ENCODE measurements at places on chromosomes 13 and 19.

DNA sequence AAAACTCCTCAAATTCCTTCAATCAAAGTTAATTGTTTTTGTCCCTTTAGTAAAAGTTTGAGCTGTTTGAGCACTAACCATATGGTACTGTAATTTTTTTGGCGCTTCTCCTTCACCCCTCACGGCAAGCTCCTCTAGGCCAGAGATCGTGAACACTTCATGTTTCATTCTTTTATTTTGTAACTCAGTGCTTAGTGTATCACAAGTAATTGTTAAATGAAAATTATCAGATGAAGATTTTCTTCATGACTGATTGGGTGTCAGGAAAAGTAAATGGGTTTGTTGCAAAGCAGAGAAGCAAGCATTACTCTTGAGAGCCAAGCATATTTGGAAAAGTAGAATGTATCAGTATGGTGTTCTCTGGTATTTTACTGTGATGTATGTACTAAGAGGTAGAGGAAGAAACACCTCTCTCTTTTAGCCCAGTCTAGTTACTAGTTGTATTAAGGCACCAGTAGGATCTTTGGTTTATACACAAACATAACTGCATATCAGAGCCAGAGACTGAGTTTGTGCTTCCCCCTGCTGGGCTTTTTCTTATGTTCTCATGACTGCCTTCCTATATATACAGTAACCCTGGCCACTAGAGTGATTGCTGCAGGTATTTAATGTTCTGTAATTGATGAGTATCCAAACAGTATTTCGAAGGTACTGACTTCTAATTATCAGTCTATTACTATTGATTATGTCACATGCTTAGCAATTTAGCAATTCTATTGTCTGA is 202.3 kb upstream of the KLHL1 start:
- DNase-seq, result peak; percentile 20

DNA sequence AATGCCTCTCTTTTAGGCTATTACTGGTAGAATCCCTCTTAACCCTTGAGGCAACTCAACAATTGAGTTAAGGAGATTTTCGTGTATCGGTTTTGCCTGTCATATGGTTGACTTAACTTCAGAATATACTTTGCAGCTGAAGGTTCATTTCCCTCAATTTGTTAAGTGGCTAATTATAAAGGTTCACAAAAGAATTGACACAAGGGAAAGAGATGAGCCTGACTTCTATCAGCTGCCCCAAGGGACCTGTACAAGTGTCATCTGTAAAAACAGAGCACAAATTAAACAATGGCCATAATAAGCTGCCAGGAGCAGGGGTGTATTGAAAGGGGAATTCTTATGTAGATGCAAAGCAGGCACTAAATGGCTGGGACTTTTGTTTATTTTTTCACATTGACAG is 334.8 kb upstream of the OBI1 start:
- no peak for DNase-seq

DNA sequence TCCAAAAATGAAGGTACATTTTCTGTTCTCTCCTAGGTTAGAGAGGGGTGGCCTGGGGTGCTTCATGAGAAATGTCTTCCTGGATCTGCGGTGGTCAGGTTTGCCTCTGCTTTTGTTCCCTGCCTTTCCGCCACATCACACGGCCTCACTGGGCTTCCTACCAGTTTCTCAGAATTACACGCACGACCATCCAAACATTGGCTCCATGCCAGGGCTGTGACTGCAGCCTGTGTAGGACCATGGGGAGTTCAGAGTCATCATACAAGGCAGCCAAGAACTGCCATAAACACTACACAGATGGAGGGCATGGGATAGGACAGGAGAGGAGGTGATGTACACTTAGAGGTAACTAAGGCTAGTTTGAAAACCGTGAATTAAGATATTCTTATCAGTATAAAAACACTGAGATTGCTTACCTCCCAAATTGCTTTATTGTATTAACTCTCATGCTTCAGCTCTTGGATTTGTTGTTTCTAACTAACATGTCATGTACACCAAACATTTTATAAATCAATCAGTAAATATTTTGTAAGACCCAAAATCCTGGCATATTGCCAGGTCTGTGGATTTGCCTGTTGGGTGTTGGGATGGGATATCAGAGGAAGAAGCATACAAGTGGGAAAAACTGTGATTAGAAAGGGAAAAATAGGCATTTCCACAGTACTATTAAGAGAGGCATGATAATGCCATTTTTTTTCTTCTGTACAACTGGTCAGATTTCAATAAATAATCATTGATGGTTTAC is 45.2 kb downstream of the CDADC1 start:
- peak; percentile 65 for DNase-seq

- DNase-seq, result no peak
Observed at GRCh38 chr13:46403851-46404732, 17.0 kb upstream of the RUBCNL start.

DNA sequence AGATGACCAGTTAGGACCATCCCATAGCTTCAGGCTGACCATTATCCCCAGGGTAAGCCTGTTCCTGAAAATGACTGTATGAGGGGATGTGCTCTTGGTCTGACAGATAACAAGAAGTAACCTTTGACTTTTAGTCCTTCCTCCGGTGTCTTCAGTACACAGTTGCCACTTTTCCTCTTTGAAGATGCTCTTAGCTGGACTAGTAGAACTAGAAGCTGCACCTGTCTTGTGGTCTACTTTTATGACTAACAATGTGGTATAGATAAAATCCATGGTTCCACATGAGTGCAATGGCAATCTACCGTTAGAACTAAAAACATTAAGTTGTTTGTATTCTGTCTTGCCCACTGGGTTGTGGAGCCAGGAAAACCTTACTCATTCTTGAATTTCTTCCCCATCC is 5.9 kb upstream of the RUBCNL start:
- no peak for DNase-seq
